Activated T-helper 1 cell treated with anti-CD3 and anti-CD28 coated beads, Interleukin-12 subunit alpha, Interleukin-12 subunit beta, Interleukin-2, Interleukin-4 antibody, amounts not matched to agents 30 ng/mL and 10 ng/mL and 1 ng/mL, durations not matched to agents 14 hours and 24 hours and 36 hours (primary cell): ENCODE measurements at places on chromosomes 3 and 15. TPM values are rescaled to one million over a fixed set of nuclear protein-coding genes. Genes with fewer than 3 reads are reported as not detected.

Gene ALG1L2
- not detected in 2 replicates for total RNA-seq

Gene PTX3
- not detected in 2 replicates for total RNA-seq

Gene SLC12A1
- total RNA-seq = not detected in 2 replicates

Gene CCDC191
- total RNA-seq = 1.1 and 2.1 TPM in 2 replicates

Gene GFM1
- 70.4 and 71.7 TPM in 2 replicates for total RNA-seq

Gene TMEM207
- total RNA-seq = not detected in 2 replicates

Gene TF
- total RNA-seq = 0.02 TPM in 1 of 2 replicates, not detected in the other

Gene PPP2R3A
- total RNA-seq = 0.15 TPM in 1 of 2 replicates, not detected in the other

Gene RBMS3
- 3.4 and 3.7 TPM in 2 replicates for total RNA-seq

Gene PGBD4
- total RNA-seq = 3.9 TPM in 2 replicates

Gene SIDT1
- total RNA-seq = 11.3 and 12.2 TPM in 2 replicates

Gene CHDH
- 0.42 and 0.91 TPM in 2 replicates for total RNA-seq

Gene BHLHE40
- 449 and 458 TPM in 2 replicates for total RNA-seq

Gene P2RY13
- not detected in 2 replicates for total RNA-seq

Gene STT3B
- total RNA-seq = 140 and 147 TPM in 2 replicates

Gene RASGRP1
- 106 and 110 TPM in 2 replicates for total RNA-seq

Gene PDCD10
- total RNA-seq = 66.2 and 74.5 TPM in 2 replicates

Gene CACNA2D2
- total RNA-seq = 0.52 and 0.78 TPM in 2 replicates

Gene ACTRT3
- 1.1 and 1.3 TPM in 2 replicates for total RNA-seq

Gene CTXN2
- not detected in 2 replicates for total RNA-seq

Gene DNAH12
- 0.17 TPM in 1 of 2 replicates, not detected in the other for total RNA-seq

Gene CNTN3
- not detected in 2 replicates for total RNA-seq

Gene TRIM42
- total RNA-seq = not detected in 2 replicates

Gene OR5H2
- total RNA-seq = not detected in 2 replicates

Gene INAFM2
- total RNA-seq = 19.2 and 25.1 TPM in 2 replicates

Gene TIGIT
- total RNA-seq = 5.6 and 5.8 TPM in 2 replicates

Gene TNFSF10
- 119 and 123 TPM in 2 replicates for total RNA-seq

Gene MINAR1
- 0.60 and 0.93 TPM in 2 replicates for total RNA-seq

Gene CCDC13
- 0.32 TPM in 1 of 2 replicates, not detected in the other for total RNA-seq

Gene NR1I2
- total RNA-seq = 0.13 TPM in 1 of 2 replicates, not detected in the other

Gene C3orf85
- total RNA-seq = not detected in 2 replicates

Gene GPR15
- 5.6 and 6.8 TPM in 2 replicates for total RNA-seq

Gene FRMD5
- total RNA-seq = not detected in 2 replicates

Gene FANCI
- 167 and 172 TPM in 2 replicates for total RNA-seq

Gene PLSCR2
- not detected in 2 replicates for total RNA-seq

Gene MYZAP
- total RNA-seq = not detected in 2 replicates

Gene KNG1
- not detected in 2 replicates for total RNA-seq

Gene ACP3
- total RNA-seq = not detected in 2 replicates
